ENCODE measurements at places on chromosomes 11 and 22.

DNA sequence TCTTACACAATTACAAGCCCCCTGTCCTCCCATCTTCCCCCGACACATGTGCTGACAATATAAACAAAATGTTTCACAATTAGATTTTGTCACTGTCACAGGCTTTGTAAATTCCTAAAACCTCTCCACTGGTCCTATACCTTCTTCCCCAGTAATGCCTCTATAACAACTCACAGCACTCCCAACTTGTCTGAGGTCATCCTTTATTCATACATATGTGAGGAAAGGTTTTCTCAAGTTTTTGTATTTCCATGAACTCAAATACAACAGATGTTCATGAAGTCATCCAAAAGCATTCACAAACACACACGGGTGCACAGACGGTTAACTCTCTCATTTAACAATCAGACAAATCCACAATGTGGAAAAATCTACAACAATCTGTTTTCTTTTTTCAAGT, 1.9 kb downstream of the OR52H1 start:
- DNase-seq = no peak

DNA sequence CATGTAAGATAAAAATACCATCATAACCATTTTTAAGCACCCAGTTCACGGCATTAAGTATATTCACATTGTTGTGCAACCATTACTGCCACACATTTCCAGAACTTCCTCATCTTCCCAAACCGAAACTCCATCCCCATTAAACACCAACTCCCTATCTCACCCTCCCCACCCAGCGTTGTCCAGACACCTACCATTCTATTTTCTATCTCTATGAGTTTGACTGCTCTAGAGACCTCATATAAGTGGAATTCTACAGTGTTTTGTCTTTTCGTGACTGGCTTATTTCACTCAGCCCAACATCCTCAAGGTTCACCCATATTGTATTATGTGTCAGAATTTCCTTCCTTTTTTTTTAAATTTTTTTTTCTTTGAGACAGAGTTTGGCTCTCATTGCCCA, 45.2 kb downstream of the PPFIA1 start:
- no peak for DNase-seq

- no peak for DNase-seq
Measured at GRCh38 chr11:82901922-82902485, 468 bp downstream of the DDIAS start.

DNA sequence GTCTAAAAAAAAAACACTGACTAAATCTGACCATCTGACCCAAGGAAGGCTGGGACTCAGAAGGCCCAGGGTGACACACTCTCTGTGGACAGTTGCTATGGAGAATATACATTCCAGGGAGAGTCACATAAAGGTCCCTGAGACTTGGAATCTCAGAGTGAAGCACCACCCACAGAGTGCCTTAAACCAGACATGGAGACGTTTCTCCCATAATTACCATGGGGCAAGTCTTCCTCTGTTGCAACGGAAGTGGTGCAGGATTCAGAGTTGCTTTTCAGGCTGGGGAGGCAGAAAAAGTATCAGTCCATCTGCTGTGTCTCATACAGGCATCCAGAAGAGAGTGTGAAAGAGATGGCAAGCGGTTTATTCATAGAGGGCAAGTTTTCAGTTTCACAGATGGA, 58.7 kb upstream of the SLN start:
- no peak for DNase-seq

DNA sequence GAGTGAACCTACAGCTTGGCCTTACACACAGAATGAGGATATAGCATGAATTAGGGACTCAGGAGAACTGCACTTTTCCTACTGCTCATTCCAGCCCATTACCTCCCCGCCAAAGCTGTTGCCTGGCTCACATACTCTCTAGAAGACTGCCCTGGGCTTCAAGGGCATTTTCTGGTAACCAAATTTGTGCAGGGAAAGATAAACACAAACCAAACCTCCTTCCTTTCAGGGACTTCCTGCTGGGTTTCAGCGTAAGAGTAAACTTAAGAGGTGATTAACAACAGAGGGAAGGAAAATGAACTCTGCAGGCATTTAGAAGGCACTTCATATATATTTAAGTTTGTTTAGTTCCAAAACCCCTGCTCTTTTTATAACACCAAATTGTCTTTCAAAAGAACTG, 194.9 kb downstream of the SWAP70 start:
- DNase-seq = no peak

- no peak for DNase-seq
Measured at GRCh38 chr11:96361778-96362177, 18.8 kb upstream of the MAML2 start.

DNA sequence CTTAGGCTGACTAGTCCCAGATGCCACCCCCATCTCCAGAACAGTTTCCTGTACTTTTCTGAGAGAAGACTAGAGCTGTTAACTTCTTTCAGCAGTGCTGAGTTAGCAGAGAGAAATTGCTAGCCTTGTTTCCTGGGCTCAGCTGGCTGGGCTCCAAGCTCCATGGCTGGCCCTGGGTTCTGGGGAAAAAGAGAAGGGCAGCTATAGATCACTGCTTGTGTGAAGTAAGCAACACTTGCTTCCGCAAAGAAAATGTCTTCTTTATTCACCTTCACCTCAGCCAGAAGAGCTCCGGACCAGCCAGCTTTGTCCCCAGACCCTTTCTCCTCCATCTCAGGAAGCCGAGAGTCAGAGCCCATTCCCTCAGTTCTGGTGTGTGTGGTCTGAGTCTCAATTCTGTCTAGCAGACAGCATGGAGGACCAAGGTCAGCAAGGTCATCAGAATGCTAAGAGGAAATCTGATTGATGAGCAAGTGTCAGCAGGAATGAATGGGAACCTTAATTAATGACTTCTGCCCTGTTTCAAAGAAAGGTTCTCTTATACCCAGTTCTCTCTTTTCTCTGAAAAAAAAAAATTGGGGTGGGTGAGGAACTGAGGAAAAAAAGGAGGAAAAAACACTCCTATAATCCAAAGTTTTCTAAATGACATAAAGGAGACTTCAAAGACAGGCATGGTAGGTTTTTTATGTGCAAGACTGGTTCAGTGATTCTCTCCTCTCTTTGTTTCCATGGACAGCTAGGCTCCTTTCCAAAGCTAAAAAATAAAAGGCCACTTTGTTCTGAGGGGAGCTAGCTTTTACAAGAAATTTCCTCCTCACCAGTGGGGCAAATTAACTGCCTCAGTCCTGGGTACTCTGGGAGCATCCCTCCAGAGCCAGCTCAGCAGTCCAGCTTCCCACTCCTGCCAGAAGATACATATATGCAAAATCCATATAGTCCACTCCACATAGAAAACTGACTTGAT, 63.6 kb upstream of the FAM181B start:
- DNase-seq = no peak

- no peak for DNase-seq
Measured at GRCh38 chr22:45628515-45628914, 43.1 kb upstream of the ATXN10 start.

DNA sequence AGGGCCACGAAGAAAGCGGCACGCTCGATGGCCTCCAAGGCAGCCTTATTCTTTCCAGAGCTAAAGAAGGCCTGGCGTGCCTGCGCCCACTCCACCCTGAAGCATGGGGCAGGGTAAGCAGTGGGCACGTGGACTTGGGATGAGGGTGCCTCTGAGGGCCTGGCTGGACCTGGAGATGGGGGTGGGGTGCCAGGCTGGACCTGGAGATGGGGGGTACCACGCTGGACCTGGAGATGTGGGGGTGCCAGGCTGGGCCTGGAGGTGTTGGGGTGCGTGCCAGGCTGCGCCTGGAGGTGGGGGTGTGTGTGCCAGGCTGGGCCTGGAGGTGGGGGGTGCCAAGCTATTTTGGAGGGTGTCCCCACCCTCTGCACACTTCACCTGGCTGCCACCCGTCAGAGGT, 5.3 kb downstream of the CPT1B start:
- no peak for DNase-seq

- DNase-seq = no peak
Measured at GRCh38 chr11:111269146-111269868, 23.8 kb downstream of the POU2AF2 start.
